ENCODE measurements at places on chromosomes 16 and 17.

DNA sequence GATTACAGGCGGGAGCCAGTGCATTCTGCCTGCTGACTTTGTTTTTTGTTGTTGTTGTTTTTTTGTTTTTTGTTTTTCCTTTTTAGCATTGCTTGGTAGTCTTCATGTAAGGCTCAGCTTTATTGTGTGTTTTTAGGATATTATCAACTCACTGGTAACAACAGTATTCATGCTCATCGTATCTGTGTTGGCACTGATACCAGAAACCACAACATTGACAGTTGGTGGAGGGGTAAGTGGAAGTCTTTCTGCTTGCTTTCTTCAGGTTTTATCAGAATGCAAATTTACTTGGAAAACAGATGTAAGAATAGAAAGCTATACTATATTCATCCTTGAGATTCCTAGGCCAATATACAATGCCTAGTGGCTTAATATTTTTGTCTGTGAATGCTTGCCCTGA is 3.3 kb upstream of the CMTM1 start:
- no peak for DNase-seq

- DNase-seq: no peak
These were observed 1.5 kb downstream of the KRTAP16-1 start for GRCh38 chr17:41307647-41308046.

DNA sequence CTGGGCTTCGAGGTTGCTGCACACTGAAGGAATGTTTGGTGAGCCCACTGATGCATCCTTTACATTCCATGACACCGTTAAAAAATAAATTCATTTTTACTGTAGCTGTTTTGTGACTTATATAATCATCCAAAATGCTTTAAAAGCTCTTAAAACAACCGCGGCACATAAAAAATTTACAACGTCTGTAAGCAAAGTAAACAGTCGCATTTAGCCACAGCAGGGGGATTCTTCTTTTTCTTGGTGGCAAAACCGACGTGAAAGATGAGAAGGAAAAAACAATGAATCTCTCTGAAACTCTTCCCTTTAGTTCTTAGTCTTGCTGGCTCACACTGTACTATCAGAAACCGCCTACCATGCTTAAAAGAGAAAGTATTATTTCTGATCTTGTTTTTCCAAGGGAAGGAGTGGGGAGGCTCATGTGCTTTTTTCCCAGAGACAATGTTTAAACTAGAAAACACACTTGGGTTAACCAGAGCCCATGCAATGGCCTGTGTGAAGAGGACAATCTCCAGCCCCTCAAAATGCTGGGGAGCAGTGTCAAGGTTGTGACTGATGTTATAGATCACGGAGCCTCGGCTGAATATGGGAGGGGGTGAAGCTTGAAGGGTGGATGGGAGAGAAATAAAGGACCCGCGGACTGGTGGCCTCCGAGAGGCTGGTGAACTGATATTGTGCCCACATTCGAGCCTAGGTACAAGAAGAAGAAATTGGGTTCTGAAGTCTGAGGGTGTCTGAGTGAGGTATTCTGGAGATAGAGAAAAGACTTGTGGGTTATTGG is 91.1 kb downstream of the IRF8 start:
- DNase-seq: no peak

- DNase-seq: no peak
These were observed 1.7 kb downstream of the HEXIM1 start for GRCh38 chr17:45149669-45150664.

- DNase-seq: no peak
These were observed 888 bp downstream of the ACSM5 start for GRCh38 chr16:20410121-20410723.
